Stimulated activated CD4-positive, alpha-beta T cell treated with anti-CD3 and anti-CD28 coated beads, Interleukin-15, amount 100 ng/mL, for 1 hour (primary cell): ENCODE measurements at places on chromosomes 4 and X.

GRCh38 chr4:157170321-157170720, 50.2 kb upstream of the GRIA2 start:
- no peak for DNase-seq

DNA sequence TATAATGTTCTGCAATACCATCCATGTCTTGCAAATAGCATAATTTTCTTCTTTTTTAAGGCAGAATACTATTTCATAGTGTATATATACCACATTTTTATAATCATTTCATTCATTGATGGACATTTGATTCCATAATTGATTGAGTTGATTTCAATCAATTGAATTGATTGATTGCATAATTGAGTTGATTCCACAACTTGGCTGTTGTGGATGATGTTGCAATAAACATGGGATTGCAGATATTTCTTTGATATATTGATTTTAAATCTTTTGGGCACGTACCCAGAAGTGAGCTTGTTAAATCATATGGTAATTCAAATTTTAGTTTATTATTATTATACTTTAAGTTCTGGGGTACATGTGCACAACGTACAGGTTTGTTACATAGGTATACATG, 232.8 kb downstream of the GALNTL6 start:
- DNase-seq: no peak

DNA sequence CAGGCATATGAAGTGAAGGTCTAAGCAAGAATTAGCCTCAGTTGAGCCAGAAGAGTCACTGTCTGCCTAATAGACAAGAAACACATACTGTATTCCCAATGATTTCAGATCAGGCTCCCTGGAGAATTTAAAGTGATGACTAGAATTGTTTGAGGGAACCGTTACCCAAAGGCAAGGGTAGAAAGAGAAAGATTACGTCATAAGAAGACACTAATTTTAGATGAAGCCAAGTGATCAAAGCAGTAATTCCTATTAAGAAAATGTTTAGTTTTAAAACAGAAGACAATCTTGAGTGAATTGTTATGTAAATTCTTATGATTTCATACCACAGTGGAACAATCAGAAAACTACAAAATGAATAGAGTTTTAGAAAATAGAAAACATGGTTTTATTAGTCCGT, 194.5 kb upstream of the ARSJ start:
- no peak for DNase-seq

- DNase-seq: no peak
Measured at GRCh38 chrX:80876877-80877276, 67.2 kb upstream of the BRWD3 start.

DNA sequence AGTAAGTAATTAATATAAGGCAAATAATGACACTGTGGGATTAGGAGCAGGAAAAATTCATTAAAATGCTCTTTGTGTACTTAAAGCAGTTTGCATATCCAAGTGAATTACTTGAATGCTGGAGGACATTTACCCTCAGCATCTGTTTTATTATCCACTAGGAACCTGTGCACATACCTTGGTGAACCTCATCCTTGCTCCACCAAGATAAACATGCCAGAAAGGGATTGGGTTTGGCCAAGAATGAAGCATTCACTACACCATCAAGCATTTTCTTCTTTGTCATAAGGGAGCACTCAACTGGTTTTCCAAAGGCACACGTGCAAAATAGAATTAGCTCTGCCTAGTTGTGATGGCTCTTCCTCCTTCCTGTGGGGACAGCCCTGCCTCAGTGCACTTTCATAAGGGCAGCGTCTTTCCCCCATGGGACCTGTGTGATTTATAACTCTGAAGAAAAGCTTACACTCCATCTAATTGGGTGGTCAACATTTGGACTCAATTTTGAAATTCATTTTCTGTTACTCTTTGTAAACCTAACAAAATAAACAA, 291.7 kb downstream of the USP46 start:
- no peak for DNase-seq
